ENCODE measurements at places on chromosomes 7 and 10.

DNA sequence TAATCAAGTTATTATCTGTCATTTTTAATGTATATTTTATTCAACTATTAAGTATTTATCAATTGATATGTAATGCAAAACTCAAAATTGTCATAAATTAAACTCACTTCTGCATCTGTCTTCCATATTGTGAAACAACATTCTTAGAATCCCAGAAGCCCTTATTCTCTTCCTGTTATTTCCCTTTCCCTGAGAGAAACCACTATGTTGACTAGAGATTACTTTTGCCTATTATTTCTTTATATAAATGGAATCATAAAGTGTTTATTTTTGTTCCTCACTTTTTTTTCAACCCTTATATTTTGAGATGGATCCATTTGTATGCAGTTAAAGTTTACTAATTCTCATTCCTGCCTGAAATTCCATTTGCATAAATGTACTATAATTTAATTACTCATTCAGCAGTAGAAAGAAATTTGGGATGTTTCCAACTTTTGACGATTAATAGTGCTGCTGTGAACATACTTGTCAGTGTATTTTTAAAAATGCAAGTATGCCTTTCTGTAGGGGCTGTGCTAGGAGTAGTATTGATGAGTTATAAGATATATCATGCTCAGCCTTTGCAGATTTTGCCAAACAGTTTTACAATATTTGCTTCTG, 211.2 kb downstream of the SEMA3D start:
- no peak for DNase-seq

GRCh38 chr7:142523821-142524460, 225.3 kb upstream of the PRSS1 start:
- DNase-seq = no peak

DNA sequence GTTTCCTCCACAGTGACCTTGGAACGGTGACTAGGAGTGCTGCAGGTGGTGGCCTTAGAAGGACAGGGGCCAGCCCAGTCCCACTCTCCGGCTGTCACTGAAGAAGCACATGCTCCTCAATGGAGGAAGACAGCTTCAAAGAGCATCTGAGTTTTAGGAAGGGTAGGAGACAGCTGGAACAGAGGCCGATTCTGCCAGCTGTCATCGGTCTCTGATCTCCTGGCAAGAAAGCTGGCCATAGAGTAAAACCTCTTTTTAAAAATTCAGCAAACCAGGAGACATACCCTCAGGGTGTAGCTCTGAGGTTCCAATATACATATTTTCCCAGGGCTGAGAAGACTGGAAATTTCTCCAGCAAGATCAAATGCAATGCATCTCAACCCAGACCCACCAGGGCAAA, 55.9 kb downstream of the KCNMA1 start:
- no peak for DNase-seq

DNA sequence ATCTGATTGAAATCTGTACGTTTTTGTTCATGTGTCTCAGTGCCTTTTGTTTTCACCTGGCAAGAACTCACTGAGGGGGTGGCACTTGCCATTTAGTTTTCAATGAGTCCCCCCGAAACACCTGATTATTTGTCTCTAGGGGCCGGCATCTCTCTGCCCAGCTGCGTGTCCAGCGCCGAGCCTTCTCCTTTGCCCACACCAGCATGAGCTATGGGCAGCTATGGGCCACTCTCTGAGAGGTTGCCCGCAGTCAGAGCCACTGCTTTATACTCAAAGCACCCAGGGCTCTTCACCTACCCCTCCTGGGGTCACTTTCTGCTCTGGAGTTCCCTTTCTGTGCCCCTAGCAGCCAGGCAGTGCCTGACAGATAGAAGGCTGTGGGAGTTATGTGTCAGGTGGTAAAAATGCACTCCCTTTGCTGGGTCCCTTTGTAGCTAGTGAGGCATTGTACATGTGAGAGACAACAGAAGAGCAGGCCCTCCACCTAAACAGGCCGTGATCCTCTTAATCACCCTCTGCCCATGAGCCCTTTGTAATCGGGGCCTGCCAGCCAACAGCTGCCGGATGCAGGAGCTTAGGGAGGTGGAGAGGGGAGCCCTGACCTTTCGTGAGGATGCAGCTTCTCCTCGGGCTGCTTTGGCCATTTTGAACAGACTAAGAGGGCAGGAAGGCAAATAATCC, 133.1 kb upstream of the NPS start:
- DNase-seq = no peak

DNA sequence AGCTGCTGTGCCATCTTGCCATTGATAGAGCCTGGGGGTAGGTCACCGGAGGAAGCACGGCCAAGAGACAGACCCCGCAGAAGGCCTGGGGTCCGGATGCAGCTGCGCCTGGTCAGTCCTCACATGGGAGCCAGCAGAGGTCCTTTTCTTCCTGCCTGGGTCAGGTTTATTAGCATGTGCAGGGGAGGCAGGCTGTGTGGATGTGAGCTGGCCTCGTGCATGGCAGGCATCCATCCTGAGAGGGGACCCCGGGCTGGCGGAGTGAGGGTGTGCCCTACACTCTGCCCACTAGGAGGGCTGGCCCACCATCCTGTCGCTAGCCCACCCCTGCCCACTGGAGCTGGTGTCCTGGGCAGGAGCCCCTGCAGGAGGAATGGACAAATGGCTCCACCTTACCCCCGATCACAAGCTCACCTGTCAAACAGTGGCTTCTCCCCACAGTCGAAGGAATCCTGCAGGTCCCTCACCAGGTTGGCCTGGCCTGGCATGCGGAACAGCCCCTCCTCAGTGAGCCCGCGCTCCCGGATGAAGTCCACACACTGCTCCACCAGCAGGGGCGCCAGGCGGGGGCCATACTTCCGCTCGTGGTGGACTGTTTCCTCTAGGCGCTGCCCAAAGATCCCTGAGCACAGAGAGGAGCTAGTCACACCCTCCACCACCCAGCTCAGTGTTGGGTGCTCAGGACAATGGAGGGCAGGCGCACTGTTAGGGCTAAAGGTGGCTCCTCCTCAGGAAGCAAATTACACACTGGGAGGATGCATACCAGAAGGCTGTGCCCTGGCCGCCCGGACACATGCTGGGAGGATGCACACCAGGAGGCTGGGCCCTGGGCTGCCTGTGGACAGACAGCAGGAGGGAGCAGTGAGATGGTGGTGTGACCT, 145.4 kb downstream of the ARHGAP22 start:
- no peak for DNase-seq

DNA sequence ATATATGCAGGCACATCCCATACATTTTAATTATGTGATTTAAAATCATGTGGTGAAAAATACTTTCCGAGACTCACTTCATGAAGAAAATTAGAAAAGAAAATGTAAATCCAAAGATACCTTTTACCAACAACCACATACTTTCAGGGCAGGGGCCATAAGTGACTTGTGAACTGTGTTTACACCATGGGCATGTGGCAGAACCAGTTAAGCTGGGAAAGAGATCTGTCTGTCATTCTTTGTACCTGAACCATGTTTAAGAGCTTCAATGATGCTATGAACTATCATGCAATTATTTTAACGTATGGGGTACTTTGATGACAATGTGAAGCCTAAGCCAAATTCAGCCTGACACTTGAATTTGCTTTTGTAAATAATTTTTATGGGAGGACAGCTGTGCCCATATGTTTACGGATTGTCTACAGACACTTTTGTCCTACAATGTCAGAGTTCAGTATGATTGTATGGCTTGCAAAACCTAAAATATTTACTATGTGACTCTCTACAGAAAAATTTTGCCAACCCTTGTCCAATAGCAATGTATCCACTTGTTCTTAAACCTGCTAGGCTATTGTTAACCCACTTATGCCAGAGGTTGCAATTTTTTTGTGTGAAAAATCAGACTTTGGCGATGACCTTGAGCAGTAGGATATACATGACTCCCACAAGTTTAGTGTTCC, 654.6 kb downstream of the TNS3 start:
- DNase-seq = no peak

- DNase-seq = no peak
Observed at GRCh38 chr10:97128039-97128492, 57.7 kb downstream of the SLIT1 start.

- no peak for DNase-seq
Observed at GRCh38 chr7:39532832-39533231, 33.4 kb upstream of the YAE1 start.

DNA sequence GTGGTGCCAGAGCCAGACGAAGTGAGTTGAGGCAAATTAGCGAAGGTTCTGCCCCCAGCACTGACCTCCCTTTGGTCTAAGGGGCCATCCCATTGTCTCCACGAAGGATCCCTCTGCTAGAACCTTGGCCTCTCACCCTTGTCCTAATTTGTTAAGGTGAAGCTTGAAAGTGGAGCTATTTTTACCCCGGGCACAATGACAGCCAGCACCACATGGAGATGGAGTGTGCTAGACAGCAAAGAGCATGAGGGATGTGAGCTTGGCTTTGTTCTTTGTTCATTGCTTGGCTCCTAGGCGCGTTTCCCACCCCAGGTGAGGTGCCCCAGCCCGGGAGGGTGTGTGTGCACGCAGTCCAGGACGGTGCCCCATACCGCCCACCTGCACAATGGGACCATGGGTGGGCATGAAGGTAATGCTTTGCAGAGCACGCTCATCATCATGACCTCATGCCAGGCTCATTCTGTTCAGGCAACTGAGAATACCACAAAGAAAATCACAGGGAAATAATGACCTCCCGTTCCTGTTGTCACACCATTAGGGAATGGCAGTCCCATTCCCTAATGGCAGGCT, 361.0 kb upstream of the FZD8 start:
- DNase-seq = no peak

- DNase-seq = no peak
Observed at GRCh38 chr10:67912331-67912946, 28.0 kb downstream of the SIRT1 start.

DNA sequence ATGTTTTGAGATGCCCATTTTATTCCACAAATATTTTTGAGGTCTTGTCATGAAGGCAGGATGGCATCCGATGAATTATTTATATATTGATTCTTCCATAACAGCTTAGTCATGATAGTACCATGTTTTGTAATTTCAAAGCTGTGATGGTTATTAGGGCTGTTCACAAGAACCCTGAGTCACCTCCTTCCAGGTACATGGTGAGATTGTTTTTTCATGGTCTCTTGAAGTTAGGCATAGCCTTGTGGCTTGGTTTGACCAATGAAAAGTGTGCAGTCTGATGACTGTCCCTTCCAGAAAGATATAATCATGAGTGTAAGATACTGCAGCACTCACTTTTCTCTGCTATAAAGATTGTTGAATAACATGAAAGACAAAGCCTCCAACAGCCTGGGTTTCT, 274.8 kb downstream of the FGFR2 start:
- no peak for DNase-seq

- DNase-seq = no peak
Observed at GRCh38 chr10:21888959-21889358, 114.6 kb downstream of the DNAJC1 start.

DNA sequence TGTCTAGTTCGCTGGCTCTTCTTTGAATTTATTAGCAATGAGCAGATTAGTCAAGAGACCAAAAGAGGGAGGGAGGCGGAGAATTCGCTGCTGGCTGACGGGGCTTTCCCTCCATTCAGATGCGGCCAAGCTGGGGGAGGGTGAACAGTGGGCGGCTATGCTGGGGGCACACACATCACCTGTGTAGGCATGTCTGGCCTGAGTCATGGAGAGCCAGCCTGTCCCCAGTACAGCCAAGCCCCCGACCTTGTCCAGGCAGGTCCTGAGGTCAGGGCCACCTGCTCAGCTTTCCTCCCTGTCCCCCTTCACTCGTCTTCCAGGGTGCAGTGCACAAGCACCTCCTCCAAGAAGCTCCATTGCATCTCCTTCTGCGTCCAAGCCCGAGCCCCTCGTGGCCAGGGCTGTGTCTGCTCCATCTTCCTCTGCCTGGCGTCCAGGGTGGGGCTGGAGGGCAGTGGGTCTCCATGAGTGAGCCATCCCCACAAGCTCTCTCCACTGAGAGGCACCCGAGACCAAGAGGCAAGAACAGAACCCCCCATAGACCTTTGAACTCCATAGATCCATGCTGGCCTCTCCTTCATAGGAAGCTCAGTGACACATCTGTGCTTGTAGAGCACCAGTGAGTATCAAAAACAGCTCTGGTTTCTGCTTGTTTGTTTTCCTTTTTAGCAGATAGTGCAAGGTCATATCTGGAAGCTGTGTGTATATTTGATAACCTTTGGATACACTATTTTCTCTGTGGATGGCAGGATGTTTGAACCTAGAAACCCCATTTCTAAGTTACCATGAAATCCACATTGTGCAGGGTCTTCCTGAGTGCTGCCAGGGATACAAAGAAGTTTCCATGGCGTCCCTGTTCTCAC, 1.9 kb upstream of the DEPP1 start:
- no peak for DNase-seq

- no peak for DNase-seq
Observed at GRCh38 chr10:100715445-100716385, 29.7 kb upstream of the PAX2 start.

- no peak for DNase-seq
Observed at GRCh38 chr10:124403548-124403947, 15.2 kb downstream of the OAT start.

Data from stimulated activated CD4-positive, alpha-beta T cell treated with anti-CD3 and anti-CD28 coated beads, TNF-alpha, amount 100 ng/mL, for 1 hour (primary cell).